ENCODE measurements at places on chromosomes 7 and 10. TPM values are rescaled to one million over a fixed set of nuclear protein-coding genes. Genes with fewer than 3 reads are reported as not detected.

DNA sequence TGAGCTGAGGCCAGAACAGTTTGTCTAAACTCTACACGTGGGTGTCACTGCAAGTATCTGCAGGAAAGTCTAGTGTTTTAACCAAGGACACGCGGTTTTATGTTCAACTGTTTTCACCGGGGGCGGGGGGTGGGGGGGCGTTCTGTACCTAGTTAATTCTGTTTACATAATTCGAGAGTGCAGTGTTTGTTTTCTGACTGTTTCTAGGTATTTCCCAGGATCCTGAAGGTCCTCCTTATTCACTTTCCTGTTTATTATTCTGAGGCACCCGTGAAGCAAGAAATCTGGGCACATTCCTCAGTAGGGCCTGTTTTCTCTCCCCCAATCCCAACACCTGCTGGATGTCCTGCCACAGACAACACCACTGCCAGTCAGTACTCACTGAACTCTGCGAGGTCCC, 7.6 kb downstream of the LOXL4 start:
- DNase-seq: no peak

DNA sequence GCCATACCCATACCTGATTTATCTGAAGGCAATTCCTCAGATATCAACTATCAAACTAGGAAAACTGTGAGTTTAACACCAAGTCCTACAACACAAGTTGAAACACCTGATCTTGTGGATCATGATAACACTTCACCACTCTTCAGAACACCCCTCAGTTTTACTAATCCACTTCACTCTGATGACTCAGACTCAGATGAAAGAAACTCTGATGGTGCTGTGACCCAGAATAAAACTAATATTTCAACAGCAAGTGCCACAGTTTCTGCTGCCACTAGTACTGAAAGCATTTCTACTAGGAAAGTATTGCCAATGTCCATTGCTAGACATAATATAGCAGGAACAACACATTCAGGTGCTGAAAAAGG, 69.0 kb upstream of the RSBN1L start:
- DNase-seq: no peak

- DNase-seq: no peak
Measured at GRCh38 chr7:24739306-24739705, 18.0 kb downstream of the GSDME start.

GRCh38 chr10:114930320-114930719, 7.7 kb upstream of the TRUB1 start:
- no peak for DNase-seq

GRCh38 chr7:34275624-34276023, 370.3 kb downstream of the BMPER start:
- no peak for DNase-seq

DNA sequence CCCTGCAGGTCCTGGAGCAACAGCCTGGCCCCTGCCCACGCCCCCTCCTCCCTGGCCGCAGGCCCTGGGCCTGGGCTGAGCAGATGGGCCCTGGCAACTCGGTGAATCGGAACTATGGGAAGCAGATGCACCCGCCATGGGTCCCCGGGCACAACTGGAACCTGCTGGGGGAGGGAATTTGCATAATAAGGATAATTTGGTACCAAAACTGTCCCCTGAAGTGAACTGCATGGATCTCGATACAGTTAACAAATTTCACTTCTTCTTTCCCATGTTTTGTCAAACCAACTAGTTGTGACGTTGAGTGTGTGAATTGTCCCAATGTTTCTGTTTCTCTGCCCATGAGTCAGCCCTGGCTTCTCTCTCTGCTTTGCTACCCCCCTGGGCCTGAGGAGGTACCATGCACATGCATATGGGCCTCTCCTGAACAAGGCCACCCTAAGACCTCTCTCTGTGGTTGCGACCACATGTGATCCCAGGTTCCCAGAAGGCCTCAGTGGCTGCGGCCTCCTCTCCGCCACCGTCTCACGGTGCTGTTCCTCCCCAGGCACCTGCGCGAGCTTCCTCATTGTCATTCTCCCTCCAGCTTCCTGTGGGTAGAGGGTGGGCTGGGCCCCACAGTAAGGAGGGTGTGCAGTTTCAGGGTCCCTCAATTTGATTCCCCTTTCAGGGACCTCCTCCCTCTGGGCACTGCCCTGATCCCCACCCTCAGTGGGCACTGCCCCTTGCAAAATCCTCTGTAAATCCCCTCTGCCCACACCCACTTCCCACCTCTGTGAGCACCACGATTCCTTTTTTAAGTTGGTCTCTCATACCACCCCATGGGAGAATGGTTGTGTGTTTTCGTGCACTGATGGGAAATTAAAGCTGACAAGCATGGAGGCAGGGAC, 40.0 kb downstream of the FIGNL1 start:
- no peak for DNase-seq

- DNase-seq: no peak
Measured at GRCh38 chr7:108572480-108572879, 2.8 kb downstream of the DNAJB9 start.

DNA sequence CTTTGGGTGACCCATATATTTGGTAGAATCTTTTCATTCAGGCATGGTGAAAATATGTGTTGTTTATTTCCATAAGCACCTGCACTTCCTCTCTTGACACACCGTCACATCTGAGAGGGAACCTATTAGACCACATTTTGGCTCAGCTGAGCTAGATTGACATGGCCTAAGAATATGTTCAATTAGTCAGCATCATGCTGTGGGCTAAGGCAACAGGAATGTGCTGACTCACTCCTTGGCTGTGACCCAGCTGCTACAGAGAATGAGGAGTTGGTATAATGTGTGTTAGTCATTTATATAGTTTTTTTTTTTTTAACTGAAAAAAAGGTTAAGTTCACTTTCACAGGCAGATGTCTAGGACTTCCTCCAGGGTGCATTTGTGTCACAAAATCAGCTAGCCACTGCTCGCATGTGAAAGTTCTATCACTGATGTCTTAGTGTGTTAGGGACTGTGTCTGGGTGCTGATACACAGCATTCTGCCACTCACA, 180.6 kb downstream of the SEMA3E start:
- DNase-seq: no peak

- DNase-seq: no peak
Measured at GRCh38 chr7:5708271-5708670, 73.2 kb downstream of the RNF216 start.

- DNase-seq: no peak
Measured at GRCh38 chr10:51700228-51700817, 928 bp upstream of the CSTF2T start.

- no peak for DNase-seq
Measured at GRCh38 chr10:47035819-47036337, 124.7 kb downstream of the PTPN20 start.

GRCh38 chr10:121157998-121158397, 306.8 kb downstream of the WDR11 start:
- DNase-seq: no peak

DNA sequence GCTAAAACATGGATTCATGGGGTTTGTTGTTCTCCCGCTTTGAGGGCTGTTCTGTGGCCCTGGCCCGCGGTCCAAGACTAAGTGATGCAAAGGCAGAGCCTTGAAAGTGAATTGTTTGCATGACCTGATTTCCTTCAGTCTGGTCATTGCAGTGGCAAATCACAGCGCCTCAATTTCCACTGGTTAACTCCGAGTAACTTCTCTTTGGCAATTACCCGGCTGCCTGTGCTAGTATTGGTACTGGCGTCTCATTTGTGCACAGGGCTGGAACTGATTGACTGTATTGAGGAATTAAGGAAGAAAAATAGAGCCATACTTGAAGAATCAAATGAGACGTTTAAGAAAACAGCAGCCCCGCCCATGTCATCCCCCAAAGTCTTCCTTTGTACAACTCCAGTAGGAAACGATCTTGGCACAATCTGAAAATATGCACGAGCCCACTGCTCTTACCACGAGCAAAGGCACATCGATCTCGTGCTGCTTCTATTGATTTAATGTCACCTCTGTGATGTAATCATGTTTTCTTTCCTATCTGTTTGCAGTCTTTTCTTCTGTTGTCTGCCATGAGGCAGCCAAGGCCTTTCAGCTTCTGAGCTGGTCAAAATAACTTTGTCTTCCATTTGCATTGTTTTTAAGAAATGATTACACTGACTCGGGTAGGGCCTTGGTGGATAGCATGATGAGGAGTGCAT, 60.6 kb upstream of the SHH start:
- DNase-seq: no peak

GRCh38 chr7:117931314-117931713, 58.1 kb upstream of the CTTNBP2 start:
- no peak for DNase-seq

- DNase-seq: no peak
Measured at GRCh38 chr7:130297628-130298543, 4.9 kb downstream of the CPA4 start.

DNA sequence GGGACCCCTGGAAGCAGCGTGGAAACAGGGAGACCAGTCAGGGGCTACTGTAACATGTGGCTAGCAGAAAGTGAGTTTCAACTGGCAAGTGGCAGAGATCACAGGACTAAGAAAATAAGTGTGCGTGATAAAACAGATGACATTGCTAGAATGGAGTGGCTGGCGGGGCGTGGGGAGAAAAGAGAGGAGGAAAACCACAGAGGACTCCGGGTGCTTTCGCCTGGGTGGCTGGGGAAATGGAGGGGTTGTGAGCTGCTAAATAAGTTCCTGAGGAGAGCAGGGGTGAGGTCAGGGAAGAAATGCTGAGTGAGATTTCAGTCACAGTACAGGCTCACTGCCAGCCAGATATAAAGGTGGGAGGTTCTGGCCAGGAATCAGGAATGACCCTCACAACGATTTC, 166.9 kb downstream of the MYOF start:
- DNase-seq: no peak

GRCh38 chr7:40156988-40157387, 22.2 kb downstream of the SUGCT start:
- no peak for DNase-seq

DNA sequence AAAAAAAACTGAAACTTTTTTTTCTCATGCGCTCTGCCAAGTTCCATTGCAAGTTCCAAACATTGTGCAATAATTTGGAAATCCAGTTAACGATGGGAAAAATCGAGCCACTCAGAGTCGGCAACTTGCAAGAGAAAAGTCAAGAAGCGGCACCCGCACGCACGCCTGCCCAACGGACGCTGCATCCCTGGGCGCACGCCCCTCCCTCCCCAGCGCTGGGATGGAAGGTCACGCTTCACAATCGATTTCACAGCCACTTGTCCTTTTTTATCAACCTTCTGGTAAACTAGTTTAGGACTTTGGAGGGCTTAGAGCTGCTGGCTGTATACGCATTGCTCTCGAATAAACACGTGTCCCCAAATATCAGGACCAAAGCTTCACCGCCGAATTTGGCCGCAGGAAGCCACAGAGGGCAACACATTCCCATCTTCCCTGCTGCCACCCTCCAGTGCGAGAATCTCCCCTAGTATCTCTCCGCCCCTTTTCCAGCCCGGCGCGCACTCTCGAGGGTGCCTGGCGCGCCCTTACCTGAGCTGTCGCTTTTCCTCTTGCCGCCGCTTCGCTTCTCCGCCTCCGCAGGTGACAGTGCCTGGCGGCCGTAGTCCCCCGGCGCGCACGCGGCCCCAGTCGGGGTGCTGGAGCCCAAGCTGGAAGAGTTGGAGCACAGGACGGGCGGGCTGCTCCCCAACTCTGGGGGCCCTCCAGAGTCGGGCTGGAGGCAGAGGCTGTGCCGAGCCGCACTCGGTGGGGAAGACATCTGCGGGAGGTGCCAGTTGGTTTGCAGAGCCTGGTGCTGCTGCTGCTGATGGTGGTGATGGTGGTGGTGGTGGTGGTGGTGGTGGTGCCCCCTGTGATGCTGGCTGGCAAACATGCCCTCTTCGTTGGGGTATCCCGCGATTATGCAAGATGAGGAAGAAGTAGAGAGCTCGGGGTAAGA, 857 bp downstream of the MEOX2 start:
- no peak for DNase-seq

DNA sequence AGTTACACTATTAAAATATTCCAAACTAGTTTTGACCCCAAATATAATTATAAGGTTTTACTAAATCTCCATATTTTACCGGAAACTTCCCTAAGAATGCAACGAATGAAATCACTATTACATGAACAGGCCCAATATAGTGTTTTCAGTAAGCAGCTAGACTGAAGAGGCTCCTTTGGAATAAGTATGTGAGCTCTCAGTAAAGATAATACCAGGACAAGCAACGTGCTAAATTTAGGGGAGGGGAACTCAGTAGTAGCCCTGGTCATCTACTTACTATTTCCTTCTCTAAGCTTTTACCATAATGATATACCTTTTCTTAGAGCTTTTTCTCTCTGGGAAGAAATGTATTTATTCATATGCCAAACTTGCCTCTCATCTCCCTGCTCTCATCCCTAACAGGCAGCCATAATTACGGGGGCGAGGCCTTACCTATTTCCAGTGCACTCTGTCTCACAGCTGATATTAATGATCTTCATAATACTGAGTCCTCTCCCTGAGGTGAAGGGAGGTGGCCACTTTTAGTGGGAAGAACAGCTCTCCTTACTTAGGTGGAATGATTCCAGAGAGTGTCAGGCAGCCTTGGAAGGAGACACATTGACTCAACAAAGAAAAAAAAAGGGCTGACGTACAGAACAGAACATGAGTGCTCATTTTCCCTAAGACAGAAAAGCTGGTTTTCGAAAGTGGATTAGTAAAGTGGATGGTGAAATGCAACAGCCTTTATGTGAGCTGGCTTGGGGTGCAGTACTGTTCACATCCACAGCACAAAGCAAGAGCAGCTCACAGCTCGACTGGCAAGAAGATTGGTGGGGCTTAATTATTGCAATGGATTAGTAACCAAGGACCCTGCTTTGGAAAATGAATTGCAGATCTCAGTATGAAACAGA, 165.4 kb downstream of the GLI3 start:
- DNase-seq: no peak

DNA sequence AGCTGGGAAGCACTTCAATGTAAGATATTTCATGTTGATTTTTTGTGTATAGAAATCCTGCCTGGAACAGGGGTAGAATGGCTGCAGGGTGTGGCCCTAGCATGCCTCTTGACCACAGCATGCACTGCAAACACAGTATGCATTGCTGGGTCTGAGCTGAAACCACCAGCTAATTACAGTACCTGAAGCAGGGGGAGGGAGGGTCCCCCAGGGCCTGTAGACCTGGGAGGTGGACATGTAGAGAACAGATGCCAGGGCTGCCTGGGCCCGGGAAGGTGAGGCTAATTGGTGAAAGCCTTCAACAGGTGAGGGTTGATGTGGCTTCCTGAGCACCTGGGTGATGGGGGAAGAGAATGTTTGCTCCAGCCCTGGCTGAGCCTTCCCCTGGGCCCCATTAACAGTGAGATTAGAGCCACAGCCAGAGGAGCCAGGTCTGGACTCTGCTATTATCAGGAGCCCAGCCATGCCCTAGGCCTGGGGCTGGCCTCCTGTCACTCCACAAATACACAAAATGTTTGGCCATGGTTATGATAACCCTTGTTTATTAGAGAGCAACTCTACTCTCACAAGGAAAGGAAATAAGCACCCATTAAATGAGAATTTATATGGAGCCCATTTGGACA, 83.3 kb downstream of the PLXNA4 start:
- no peak for DNase-seq

- no peak for DNase-seq
Measured at GRCh38 chr10:4352414-4352961, 473.5 kb upstream of the AKR1E2 start.

GRCh38 chr10:68752711-68753350, 31.8 kb downstream of the CCAR1 start:
- no peak for DNase-seq

The CDK14 gene
- 0.05 TPM for polyA plus RNA-seq

The CFTR gene
- not detected for polyA plus RNA-seq

The CADPS2 gene
- polyA plus RNA-seq: not detected

The SLC26A3 gene
- polyA plus RNA-seq: not detected

The HMX2 gene
- not detected for polyA plus RNA-seq

The IGF2BP3 gene
- 0.15 TPM for polyA plus RNA-seq

The PSMC2 gene
- 107 TPM for polyA plus RNA-seq

The SMO gene
- not detected for polyA plus RNA-seq

The VPS26A gene
- polyA plus RNA-seq: 38.6 TPM

The MACROH2A2 gene
- 4.3 TPM for polyA plus RNA-seq

The ST8SIA6 gene
- 1.9 TPM for polyA plus RNA-seq

The HKDC1 gene
- polyA plus RNA-seq: 3.0 TPM

The TBX20 gene
- not detected for polyA plus RNA-seq

Measured in CD8-positive, alpha-beta memory T cell (primary cell).